ENCODE measurements at places on chromosomes 3 and 15.

- peak; percentile 9 for DNase-seq
Observed at GRCh38 chr3:138256022-138256421, 68.9 kb downstream of the ARMC8 start.

DNA sequence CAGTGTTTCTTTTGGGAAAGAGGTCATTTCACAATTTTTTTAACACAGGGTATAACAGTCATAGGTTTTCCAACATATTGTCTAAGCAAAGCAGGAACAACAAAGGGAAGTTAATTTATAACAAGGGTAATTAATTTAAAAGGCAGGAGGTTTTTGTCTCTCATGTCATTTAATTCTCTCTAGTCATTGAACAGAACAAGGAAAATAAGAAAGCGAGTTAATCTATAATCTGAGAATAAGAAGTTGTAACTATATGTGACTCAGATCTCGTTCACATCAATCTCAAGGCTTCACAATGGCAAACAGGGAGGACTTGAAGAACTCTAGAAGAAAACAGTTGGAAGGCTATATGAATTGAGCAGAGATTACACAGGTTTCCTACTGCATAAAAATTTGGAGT, 579.8 kb upstream of the CCDC54 start:
- DNase-seq = no peak

DNA sequence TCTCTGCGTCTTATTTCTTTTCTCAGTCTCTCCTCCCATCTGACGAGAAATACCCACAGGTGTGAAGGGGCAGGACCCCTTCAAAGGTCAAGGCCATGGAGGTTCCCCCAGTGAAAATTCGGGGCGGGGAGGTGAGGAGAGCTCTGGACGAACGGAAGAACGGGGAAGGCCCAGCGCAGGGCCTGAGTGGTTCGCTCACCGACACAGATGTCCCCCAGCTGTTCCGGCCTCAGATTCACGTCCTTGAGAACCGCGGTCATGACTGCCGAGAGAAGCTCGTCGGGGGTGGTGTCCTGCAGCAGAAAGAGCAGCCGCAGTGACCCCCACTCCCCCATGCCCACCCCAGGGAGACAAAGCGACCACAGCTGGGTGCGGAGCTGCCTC, 542 bp downstream of the ACAA1 start:
- DNase-seq = peak; percentile 52

GRCh38 chr3:23985747-23986544, 40.9 kb downstream of the NR1D2 start:
- no peak for DNase-seq

GRCh38 chr3:23183731-23184130, 19.4 kb upstream of the UBE2E2 start:
- DNase-seq = peak; percentile 51

DNA sequence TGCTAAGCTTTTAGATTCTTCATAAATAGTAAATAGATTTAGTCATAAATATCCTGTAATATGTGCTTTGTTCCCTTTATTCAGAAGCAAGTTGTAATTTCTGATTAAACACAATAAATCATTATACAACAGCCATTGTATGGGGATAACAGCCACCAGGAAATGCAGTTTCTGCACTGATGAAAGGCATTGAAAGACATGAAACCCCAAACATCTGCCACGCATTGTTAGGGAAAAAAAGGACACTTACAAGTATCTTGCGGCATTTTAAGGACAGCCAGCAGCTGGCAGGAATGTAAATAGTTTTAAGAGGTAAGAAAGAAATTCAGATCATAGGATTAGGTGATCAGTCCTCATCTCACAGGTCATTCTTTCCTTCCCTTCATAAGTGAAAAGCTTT, 801.1 kb upstream of the LMCD1 start:
- no peak for DNase-seq
